A549 treated with CORT108297 at 1 μM for 4 hours (cell line): ENCODE measurements at places on chromosomes 5 and 9. TPM values are rescaled to one million over a fixed set of nuclear protein-coding genes. Genes with fewer than 3 reads are reported as not detected.

Gene ENHO
- total RNA-seq: 0.82 to 2.8 TPM (median 2.4 TPM) in 5 replicates

Gene KIF12
- total RNA-seq: 1.5 to 3.5 TPM (median 2.3 TPM) in 5 replicates

Gene SHISAL2B
- 0.18 TPM in 1 of 5 replicates, not detected in the others for total RNA-seq

Gene LCN15
- total RNA-seq: 0.02 TPM in 1 of 5 replicates, not detected in the others

Gene ORM2
- total RNA-seq: not detected in 5 replicates

Gene F12
- total RNA-seq: 14.7 to 28.1 TPM (median 25.9 TPM) in 5 replicates

Gene RLN1
- total RNA-seq: 0.10 TPM in 1 of 5 replicates, not detected in the others

Gene PCDHGB3
- total RNA-seq: 0.17 to 0.33 TPM (median 0.24 TPM) in 5 replicates

Gene DNAJA1
- 240 to 342 TPM (median 269 TPM) in 5 replicates for total RNA-seq

Gene TMEM252
- not detected in 5 replicates for total RNA-seq

Gene IARS1
- 95.6 to 126 TPM (median 99.9 TPM) in 5 replicates for total RNA-seq

Gene FGF18
- total RNA-seq: 0.46 to 0.62 TPM (median 0.55 TPM) in 5 replicates

Gene JAKMIP2
- not detected in 5 replicates for total RNA-seq

Gene PSD2
- 0.02 to 0.03 TPM (median 0.03 TPM) in 4 of 5 replicates, not detected in the other for total RNA-seq

Gene BTNL3
- not detected in 5 replicates for total RNA-seq

Gene DNAH5
- total RNA-seq: 0.66 to 1.8 TPM (median 1.3 TPM) in 5 replicates

Gene HINT2
- total RNA-seq: 69.8 to 110 TPM (median 103 TPM) in 5 replicates

Gene GALNT12
- total RNA-seq: 3.4 to 5.3 TPM (median 4.9 TPM) in 5 replicates

Gene TMOD1
- 2.3 to 2.9 TPM (median 2.5 TPM) in 5 replicates for total RNA-seq

Gene OTULINL
- total RNA-seq: 6.1 to 8.9 TPM (median 7.9 TPM) in 5 replicates

Gene LECT2
- total RNA-seq: not detected in 5 replicates

Gene MYORG
- total RNA-seq: 3.1 to 5.1 TPM (median 4.5 TPM) in 5 replicates

Gene FGD3
- 0.16 to 0.29 TPM (median 0.26 TPM) in 5 replicates for total RNA-seq

Gene GNG10
- total RNA-seq: 56.5 to 68.8 TPM (median 66.7 TPM) in 5 replicates

Gene EQTN
- total RNA-seq: not detected in 5 replicates

Gene CCDC69
- 1.3 to 1.9 TPM (median 1.7 TPM) in 5 replicates for total RNA-seq

Gene ZDHHC11B
- total RNA-seq: 0.83 to 1.7 TPM (median 1.2 TPM) in 5 replicates

Gene RNF183
- total RNA-seq: 0.15 TPM in 1 of 5 replicates, not detected in the others

Gene SPATA31C1
- total RNA-seq: not detected in 5 replicates

Gene ADAMTSL2
- not detected in 5 replicates for total RNA-seq

Gene IFNA4
- total RNA-seq: not detected in 5 replicates

Gene PLAA
- total RNA-seq: 29.0 to 39.0 TPM (median 31.4 TPM) in 5 replicates

Gene LMAN2
- total RNA-seq: 194 to 226 TPM (median 194 TPM) in 5 replicates

Gene GAS1
- total RNA-seq: 0.05 to 0.15 TPM (median 0.11 TPM) in 5 replicates

Gene SPINK6
- total RNA-seq: 0.21 to 0.65 TPM (median 0.29 TPM) in 4 of 5 replicates, not detected in the other

Gene CTNNAL1
- 46.4 to 55.0 TPM (median 49.2 TPM) in 5 replicates for total RNA-seq

Gene SYNPO
- total RNA-seq: 23.3 to 30.9 TPM (median 28.2 TPM) in 5 replicates
